ENCODE measurements at places on chromosomes 16 and 17.

GRCh38 chr16:11634312-11634711, 33.9 kb upstream of the SNN start:
- no peak for DNase-seq

GRCh38 chr16:67961551-67961957, 6.9 kb downstream of the SLC12A4 start:
- DNase-seq: no peak

GRCh38 chr16:66481081-66481942, 54.2 kb downstream of the BEAN1 start:
- no peak for DNase-seq

GRCh38 chr17:16950488-16950887, 21.4 kb downstream of the TNFRSF13B start:
- no peak for DNase-seq

- DNase-seq: no peak
Observed at GRCh38 chr17:58270476-58271215, 10.1 kb downstream of the MPO start.

GRCh38 chr17:7060165-7060891, 16.4 kb upstream of the SLC16A11 start:
- DNase-seq: no peak

DNA sequence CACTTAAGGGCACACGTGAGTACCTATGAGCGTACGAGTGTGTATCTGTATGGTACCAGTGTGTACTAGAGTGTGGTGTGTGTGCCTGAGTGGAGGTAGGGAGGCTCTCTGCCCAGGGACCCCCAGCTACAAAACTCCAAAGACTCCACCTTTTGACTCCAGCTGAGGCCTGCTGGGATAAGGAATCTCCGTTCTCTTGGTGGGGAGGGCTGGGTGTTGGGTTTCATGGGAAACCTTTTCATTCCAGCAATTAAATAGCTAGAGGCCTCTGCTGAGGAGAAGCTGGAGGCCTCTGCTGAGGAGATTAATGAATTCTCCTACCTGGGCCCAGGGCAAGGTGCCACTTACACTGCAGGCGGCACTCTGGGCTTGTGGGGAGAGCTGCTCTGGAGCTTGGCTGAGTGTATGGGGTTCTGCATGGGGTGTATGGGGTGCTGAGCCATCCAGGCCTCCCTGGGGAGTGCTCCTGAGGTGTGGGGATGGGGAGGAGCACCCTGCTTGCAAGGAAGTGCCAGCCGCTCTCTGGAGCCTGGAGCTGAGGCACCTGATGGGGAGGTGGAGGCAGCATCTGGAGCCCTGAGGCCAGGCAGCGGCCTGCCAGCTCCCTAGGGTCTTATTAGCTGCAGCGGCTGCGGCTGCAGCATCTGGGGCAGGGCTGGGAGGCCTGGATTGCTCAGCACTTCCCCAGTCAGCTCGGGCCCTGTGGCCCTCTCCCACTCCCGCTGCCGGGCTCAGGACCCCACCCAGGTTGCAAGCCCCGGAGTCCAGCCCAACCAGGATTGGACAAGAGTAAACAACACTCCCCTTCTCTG, 4.6 kb downstream of the ANKRD13B start:
- DNase-seq: no peak

DNA sequence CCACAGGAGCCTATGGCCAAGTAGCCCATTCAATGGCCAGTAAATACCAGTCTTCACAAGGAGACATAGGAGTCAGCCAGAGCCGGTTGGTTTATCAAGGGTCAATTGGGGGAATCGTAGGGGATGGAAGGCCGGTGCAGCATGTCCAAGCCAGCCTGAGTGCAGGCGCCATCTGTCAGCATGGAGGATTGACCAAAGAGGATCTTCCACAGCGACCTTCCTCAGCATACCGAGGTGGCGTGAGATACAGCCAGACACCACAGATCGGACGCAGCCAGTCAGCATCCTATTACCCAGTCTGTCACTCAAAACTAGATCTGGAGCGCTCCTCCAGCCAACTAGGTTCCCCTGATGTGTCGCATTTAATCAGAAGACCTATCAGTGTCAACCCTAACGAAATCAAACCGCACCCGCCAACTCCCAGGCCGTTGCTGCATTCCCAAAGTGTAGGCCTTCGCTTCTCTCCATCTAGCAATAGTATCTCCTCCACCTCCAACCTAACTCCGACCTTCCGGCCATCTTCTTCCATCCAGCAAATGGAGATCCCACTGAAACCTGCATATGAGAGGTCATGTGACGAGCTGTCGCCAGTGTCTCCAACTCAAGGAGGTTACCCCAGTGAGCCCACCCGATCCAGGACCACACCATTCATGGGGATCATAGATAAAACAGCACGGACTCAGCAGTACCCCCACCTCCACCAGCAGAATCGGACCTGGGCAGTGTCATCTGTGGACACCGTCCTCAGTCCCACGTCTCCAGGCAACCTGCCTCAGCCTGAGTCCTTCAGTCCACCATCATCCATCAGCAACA, 25.0 kb downstream of the CYB561 start:
- DNase-seq: no peak

- DNase-seq: no peak
Observed at GRCh38 chr16:12097523-12098428, 121.2 kb downstream of the SNX29 start.

All from left renal pelvis (tissue), 4 donors.